ENCODE measurements at places on chromosomes 5 and 9.

DNA sequence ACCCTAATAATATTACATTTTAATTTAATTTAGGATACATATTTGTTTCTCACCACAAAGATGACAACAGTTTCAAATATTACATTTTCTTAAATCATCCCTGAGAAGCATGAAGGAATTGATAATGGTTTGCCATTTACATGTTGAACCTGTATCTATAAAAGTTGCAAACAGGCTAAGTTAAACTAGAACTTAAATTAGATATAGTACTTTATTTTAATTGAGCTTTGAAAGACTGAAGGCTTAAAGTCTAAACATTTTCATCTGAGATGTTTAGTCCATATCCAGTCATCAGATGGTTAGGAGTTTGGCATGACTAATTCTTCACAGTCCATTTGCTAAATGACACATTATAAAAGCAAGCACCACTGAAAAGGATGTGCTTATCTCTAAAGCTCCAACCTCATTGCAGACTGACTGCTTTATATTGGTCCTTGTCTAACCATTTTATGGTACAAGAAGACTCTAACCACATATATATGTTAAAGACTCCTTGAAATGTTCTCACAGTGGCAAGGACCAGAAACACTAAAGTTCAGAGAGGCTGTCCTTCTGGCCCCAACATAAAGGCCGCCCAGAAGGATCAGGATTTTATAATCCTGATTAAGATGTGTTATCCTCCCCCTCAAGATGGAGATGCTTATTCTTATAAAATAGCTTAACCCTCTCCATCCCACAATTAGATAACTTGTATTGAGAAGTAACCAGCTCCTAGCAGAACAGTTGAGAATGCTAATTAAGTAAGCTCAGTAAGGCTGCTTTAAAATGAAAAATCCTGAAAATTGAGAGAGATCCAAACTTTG lies 25.8 kb downstream of the WNT8A start:
- DNase-seq: no peak

DNA sequence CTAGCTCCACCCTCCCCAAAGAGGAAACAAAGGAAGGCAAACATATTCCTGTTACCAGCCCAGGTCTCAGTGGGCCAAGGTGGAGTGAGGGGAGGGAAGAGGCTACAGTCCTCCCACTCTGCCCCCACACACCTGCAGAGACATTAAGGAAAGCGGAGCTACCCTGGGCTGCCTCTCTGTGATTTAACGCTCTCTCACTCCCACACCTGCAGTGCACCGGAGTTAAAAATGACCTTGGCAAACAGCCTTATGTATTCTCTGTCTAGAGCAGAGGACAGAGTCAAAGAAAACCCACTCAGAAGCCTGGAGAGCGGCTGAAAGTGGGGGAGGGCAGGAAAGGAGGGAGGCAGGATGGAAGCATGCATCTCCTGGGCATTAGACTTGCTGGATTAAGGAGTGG lies 32.7 kb downstream of the KCNIP1 start:
- DNase-seq: no peak

GRCh38 chr5:76325326-76325725 lies 77.8 kb upstream of the IQGAP2 start:
- no peak for DNase-seq

GRCh38 chr9:20582150-20582549 lies 40.1 kb downstream of the MLLT3 start:
- DNase-seq: no peak

GRCh38 chr9:37639841-37640240 lies 10.9 kb upstream of the FRMPD1 start:
- no peak for DNase-seq

GRCh38 chr5:141743866-141744272 lies 61.8 kb upstream of the ARAP3 start:
- no peak for DNase-seq

- no peak for DNase-seq
Observed at GRCh38 chr9:112061152-112061740, 113.9 kb downstream of the SUSD1 start.

DNA sequence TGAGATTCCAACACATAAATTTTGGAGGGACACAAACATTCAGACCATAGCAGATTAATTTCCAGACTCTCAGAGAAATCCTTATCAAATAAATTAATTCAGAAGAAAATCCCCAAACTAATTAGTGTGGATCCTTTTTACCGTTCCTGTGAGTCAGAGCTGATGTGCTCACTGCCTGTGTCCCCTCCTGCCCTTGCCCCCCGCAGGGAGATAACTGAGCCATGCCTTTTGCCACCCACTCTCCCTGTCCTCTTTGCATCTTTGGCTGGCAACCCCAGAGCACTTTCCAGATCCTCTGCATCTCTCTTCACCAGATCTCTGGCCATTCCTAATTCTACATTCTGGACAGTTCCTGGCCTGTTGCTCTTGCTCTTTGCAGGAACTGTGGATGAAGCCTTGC lies 135.4 kb upstream of the MAP1B start:
- DNase-seq: no peak

DNA sequence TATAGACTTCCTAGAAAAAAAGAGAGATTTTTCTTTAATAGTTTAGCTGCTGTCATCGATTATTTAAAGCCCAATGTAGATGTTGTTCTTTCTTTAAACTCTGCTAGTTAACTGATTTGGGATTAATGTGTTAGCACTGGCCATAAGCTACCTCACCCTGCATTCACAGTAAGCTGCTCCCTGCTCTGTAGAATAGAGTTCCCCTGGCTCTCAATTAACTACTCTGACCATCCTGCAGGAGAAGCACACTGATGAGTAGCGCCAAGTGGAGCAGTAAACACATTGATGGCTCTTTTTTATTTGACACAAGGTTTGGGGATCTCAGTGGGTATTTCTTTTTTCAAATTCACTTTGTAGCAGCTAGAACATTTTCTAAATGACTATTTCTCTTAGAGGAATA lies 807.9 kb upstream of the ZNF608 start:
- DNase-seq: no peak

DNA sequence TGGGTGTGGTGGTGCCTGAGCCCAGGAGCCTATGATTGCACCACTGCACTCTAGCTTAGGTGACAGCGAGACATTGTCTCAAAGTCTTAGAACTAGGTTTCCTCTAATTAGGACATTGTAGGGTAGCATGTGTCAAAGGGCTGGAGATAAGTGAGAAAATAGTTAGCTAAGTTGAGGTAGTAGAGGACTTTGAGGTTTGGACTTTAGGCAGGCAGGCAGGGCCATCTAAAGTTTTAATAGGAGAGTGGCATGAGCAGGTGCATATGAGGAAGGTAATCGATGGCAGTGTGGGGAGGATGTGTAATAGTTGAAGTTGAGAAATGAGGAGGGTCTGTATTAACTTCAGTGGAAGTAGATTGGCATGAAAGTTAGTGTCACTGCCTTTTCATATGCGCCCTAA lies 21.1 kb downstream of the CNOT6 start:
- DNase-seq: no peak

DNA sequence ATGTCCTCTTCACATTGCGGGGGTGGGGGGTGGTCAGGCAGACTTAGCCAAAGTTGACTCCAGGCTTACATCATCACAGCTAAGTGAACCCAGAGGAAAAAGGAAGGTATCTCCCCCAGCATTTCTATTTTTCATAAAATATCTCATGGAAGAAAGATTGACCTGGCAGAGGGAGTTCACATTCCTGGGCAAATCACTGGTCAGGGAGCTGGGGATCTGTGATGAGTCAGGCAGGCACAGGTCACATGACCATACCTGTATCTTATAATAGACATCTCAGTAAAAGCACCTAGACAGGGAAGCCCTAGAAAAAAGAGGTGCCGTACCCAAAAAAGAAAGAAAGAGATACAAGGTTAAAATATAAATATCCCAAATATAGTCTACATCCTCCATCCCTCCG lies 57.3 kb upstream of the WWC1 start:
- DNase-seq: no peak

- DNase-seq: no peak
Observed at GRCh38 chr9:121269642-121270254, 1.8 kb downstream of the GSN start.

DNA sequence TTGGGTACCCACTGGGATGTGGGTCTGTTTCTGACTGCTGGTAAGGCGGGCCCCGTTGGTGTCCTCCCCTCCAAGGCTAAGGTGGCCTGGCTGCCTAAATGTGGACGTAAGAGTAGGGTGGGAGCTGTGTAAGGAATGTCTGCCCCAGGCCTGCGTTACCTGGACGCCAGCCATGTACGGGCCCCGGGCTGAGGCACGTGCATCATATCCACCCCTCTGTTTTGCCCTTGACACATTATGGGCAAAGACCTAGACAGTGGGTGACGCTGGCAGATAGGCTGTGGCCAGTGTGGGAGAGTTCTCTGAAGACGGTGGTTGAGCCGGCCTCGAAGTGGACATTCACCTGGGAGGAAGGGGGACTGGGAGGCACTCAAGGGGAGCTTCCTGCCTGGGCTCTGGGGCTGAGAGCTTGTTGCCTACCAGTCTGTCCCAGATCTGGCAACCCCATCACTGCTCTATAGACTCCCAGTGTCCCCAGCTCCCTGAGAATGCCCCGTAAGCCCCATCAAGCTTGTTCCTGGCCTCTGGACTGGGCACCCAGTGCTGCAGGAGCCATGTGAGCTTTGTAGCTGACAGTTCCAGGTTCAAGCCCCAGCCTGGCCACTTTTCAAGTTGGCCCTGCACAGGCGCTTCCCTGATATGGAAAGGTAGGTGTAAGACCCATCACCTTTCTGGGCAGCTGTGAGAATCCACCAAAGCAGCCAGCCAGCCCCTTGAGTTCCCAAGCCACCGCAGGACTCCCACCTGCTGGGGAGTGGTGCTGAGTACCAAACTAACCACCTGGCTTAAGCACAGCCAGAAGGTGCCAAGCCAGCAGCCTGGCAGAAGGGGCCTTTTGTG lies 3.2 kb upstream of the PRR7 start:
- DNase-seq: no peak

DNA sequence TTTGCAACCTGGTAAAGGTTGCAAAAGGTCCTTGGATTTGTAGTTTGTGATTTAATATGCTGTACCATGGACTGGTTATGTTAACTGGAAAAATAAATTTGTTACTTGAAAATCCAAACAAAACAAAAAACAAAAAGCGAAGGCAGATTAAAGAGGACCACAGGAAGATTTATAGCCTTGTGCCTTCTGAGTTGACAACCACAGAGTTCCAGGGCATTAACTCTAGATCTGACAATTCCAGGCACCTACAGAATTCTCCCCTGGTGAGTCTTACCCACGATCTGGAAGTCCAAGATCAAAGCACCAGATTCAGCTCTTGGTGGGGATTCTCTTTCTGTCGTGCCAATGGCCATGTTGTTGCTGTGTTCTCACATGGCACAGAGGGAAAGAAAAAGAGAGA lies 107.9 kb upstream of the SELENOP start:
- no peak for DNase-seq

DNA sequence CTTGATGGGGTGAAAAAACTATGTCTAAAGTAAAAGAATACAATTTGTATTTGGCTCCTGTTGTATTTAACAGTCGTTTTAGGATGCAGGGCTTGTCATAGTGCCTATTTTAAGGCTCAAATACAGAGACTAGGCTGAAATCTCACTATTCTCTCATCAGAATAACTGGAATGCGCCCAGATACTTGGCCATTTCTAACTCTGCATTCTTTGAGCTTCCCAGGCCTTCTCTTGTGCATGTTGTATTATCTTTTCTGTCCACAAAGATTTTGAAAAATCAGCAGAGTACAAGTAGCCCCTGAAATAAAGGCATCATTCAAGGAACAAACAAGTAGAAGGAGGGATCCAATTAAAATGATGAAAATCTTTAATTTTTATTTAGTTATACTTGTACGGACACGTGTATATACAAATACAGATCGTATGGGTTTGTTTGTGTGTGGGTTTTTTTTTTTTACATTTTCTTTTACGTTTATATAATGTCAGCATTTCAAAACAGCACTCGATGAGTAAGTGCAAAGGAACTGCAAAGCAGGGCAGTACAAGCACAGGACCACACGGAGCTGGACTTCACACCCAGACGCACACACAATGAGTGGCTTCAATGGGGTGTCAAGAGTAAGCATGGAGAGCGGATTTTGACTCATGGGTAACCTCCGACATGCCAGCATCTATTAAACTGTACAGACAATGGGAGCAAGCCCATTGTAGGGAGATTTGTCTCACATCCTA lies 294.0 kb downstream of the EFNA5 start:
- DNase-seq: no peak

DNA sequence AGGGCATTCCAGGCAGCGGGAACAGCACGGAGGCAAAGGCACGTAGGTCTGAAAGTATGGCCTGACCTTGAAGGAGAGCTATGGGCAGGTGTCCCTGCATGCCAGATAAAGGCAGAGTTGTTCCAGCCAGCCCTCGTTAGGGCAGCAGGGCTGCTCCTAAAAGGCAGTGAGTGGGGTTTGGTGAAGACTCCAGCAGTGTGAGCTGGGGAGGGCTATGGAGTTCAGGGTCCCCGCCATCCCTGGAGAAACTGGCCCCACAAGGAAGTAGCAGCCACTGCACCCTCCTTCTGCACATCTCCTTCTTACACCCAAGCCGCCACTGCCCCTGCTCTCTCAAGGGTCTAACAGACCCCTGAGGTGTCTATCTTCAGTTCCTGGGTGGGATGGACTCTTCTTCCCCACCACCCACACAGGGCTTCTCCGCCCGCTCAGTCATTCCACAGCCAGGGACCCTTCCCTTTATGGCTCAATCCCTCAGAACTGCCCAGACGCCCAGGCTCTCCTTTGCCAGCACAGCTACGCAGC lies 1.4 kb downstream of the AKNA start:
- DNase-seq: no peak

DNA sequence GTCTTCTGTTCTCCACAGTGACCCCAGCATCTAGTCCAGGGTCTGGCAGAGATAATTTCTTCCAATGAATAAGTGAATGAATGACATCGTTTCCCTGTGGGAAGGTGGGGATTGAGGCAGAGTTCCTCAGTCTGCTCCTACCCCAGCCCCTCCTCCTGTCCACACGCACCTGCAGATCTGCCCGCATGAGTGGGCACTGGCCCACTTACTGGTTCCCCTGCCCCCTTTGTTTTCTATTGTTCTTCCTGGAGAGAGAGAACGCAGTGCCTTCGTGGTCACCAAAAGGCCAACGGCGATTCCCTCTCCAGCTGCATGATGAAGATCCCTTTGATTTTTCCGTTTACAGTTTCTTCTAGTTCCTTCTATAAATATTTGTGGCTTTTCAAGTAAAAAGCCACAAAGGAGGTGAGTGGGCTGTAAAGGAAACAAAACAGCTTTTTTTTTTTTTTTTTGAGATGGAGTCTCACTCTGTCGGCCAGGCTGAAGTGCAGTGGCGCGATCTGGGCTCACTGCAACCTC lies 5.8 kb upstream of the FPGS start:
- no peak for DNase-seq

- DNase-seq: no peak
Observed at GRCh38 chr5:53994148-53994547, 316.2 kb downstream of the ARL15 start.

DNA sequence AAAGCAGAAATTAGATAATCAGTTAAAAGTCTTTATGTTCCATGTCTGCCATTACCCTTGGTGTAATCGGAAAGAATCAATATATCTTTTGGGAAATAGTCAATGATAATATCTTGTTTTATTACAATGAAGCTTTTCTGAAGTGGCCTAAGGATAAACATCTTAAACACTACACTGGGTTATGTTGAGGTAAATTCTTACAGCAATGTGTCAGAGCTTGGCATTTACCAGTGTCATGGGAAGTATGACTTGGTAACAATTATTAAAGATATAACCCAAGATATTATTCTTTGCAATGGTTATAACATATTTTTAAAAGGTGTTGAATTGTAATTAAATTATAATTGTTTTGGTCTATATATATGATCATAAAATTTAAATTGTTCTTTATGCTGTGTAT lies 84.7 kb downstream of the CFAP95 start:
- DNase-seq: no peak

- DNase-seq: no peak
Observed at GRCh38 chr5:2029206-2029605, 146.5 kb upstream of the IRX4 start.

GRCh38 chr9:100217536-100217935 lies 118.5 kb downstream of the INVS start:
- no peak for DNase-seq
